ENCODE measurements at places on chromosomes 7 and 10. TPM values are rescaled to one million over a fixed set of nuclear protein-coding genes. Genes with fewer than 3 reads are reported as not detected.
A peak's percentile ranks its signal among the peaks of the same experiment; 100 is the strongest.

GRCh38 chr10:6516281-6516928 lies 63.7 kb downstream of the PRKCQ start:
- no peak for DNase-seq

The PRPS1L1 gene
- polyA plus RNA-seq = not detected

GRCh38 chr10:101331956-101332355 lies 22.0 kb upstream of the BTRC start:
- no peak for DNase-seq

The NPC1L1 gene
- polyA plus RNA-seq = 0.05 TPM

DNA sequence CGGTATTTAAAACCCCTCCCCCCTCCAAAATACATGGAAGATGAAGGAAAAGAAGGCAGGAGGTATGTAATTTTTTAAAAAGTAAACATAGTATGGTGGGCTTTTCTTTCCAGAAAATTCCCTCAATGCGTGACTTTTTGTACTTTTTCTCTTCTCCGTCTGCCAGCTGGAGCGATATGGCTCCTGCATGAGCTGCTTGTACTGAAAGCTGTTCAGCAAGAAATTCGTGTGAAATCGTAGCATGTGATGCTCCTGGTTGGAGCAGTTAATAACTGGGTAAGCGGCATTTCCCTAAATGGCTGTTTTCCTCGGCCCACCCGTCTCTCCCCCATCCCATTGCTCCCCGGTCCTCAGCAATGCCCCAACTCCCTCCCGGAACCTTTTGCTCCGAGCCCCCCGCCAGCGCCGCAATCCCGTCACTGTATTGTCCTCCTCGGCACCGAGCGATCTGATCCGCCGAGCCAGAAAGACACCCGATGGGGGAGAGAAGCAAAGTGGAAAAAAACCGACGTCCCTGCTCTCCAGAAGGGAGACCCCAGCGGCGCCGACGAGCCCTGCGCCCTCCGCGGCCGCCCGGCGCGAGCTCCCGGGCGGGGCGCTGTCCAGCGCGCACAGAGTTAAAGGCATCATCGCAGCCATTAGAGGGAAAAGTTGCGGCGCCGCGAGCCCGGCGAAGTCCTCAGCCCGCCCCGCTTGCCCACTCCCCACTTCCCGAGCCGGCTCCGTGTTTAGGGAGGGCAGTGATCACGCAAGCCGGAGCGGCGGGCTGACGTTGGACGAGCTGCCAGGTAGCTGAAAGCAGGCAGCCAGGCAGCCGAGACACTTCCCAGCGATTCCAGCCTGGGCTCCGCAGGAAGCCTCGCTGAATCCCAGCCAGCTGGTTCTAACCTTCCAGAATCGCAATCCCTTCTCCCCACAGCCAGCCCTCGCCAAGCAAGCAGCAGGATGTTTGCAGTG lies at the start of gene VSTM2A:
VSTM2A (plus strand) TSS at position 707 of the 957 bp plus-strand sequence. CDS start 356 bp downstream, outside the sequence.
- peak; percentile 29 for DNase-seq

DNA sequence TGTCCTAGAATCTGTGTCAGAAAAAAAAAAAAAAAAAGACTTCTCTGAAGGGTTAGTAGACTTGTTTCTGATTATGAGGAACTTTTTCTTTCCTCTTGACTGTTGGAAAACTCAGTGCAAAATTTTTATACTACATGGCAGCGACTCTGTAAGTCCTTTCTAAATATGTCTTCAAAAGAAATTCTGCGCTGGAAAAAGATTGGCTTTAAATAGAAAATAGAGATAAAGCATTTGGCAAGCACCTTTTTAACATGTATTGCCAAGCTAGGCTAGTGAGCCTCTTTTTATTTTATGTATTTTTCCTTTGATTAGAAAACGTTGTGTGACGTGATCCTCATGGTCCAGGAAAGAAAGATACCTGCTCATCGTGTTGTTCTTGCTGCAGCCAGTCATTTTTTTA lies 17.9 kb downstream of the KLHL7 start:
- no peak for DNase-seq

DNA sequence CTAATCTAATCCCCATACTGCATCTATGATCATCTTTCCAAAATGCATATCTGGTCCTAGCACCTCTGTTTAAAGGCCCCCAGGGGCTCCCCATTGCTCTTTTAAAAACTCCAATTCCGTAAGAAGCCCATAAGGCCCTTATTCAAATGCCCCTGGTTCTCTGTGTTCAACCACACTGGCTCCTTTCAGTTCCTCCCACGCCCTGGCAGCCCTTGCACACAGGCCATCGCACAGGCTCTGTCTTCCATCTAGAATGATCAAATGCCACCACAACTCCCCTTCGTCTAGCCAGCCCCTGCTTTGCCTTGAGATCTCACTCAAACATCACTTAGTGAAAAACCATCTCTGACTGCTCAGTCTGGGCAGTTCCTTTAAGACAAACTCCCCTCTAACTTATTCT lies 112.9 kb upstream of the LYZL2 start:
- DNase-seq = no peak

The TUBAL3 gene
- 0.21 TPM for polyA plus RNA-seq

GRCh38 chr10:52623761-52624160 lies 148.8 kb downstream of the MBL2 start:
- no peak for DNase-seq

DNA sequence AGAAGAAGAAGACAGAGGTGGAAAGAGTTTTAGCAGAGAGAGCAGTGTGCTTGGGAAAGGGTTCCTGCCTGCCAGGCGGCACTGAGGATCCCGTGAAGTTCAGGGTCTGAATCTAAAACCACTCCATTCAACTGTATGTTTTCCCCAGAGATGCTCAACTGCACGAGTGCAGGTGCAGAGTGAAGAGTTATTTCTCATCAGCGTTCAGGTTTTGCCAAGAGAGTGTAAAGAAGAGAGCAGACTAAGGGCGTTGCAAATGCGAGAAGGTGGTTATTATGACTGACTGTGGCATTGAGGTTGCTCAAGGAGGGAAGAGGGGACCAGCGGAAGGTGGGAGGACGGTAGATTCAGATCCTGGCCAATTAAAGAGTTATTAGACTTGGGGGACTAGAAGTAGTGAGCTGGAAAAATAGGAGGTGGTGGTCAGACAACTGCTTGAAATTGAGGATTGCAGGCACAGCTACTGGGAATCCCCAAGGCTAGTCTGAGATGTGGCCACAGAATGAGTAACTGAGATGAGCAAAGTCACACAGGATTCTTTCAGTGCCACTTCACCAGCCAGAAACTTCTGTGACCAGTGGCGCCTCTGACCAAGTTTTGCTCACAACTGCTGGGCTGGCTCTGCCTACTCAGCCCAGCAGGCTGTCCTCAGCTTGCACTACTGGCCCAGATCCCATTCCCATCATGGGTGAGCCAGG lies 29.1 kb downstream of the STRA8 start:
- DNase-seq = no peak

DNA sequence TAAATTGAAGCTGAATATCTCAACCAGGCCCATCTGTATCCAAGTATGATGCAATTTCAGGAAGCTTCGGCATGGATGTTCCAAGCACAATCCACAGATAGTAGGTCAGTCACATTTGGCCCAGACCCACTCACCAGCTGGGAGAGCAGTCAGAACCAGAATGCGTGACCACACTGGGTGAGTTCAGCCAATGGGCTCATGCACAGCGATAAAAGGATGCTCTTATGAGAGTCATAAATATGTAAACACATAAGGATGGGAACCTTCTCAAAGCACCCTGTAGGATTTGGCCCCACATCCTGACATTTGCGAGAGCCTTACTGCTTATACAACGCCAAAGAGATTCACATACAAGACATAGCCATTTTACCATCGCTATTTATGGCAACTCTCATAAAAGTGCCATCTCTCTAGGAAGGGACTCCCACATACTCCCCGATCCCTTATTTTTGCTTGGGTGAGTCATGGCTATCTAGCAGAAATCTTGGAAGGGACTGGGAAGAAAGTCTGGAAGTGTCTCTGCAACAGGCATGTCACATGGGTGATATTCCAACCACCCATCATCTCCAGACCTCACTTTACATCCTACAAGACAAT lies 3.0 kb downstream of the AFAP1L2 start:
- DNase-seq = peak; percentile 95

The MALRD1 gene
- 0.87 TPM for polyA plus RNA-seq

DNA sequence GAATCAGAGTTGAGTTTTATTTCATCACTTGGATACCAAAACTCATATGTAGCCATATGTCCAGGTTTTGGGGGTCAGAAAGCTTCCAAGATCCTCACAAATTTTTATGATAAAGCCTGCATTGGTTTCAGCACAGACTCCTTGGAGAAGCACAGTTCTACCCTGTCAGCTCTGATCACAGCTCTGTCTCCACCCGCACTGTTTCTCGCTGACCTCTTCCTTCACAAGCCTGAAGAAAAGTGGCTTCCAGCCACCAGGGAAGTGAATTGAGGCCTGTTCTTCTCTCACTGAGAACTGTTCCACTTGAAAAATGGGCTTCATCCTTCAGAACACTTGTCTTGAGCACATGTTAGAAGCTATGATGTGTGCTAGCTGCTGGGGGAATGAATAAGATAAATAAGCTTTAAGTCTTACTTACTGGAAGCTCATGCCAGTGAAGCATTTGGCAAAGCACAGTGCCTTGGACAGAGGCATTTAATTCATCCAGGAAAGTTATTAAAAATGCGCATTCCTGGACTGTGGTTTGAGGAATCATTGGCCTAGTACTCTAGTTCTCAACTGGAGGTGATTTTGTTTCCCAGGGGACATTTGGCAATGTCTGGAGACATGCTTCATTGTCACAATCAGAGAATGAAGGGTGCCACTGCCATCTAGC lies 133.6 kb downstream of the BMPER start:
- DNase-seq = no peak

DNA sequence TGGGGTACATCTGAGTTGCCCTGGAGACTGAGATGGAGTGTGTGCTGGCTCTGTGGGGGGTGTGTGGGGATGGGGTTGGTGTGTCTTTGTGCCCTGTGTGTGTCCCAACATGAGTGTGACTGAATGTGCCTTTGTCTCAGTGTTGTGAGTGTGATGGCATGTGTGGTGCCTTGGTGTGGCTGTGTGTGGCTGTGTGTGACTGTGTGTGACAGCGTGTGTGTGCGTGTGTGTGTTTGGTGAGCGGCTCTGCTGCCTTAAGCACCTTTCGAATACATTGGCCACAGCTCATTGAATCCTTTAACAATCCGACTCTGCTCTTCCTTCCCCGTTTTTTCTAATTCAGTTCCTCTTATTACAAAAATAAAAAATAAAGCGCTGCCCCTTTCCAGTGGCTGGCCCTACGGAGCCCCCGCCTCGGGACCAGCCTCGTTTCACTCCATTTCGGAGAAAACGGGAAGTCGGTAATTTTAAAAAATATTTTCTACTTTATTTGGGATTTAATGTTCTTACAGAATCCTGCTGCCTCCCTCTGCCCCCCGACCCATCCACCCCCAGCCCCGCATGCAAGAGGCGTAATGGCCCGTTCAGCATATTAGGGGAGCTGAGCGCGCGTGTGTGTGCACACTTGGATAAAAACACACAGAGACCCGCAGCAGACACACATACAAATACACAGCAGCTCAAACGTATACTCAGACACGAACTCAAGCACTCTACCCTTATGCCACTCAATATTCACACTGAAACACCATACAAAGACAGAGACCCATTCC lies 35.5 kb downstream of the HIF1AN start:
- DNase-seq = no peak

GRCh38 chr10:108051218-108051617 lies 886.7 kb upstream of the SORCS1 start:
- no peak for DNase-seq

DNA sequence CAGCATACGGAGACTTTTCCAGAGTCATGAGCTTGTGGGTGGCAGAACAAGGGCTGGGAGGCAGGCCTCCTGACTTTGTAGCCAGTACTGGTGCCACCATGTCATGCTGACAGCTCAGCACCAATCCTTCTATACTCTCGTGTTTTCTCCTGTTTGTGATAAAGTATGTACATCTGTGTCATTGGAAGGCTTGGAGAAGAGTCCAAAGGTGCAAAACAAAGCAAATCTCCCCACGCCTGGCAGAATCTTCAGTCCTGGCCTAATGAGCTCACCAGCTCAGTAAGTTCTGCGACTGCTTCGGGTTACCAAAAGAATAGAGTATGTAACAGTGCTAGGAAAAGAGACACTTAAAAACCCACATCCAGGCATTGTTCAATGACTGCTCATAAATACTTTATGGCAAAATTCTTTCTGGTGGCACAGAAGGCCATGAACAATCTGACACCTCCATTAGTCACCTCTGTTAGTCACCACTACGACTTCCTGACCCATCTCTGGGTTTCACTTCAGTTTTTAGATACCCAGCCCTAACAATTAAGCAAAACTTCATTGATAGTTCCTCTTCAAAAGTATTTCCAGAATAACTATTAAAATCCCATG lies 24.5 kb downstream of the STEAP1 start:
- DNase-seq = no peak

GRCh38 chr7:89687211-89687610 lies 467.1 kb upstream of the STEAP1 start:
- peak; percentile 5 for DNase-seq

- no peak for DNase-seq
These were observed 81.5 kb downstream of the DNAH11 start for GRCh38 chr7:21624320-21624719.

DNA sequence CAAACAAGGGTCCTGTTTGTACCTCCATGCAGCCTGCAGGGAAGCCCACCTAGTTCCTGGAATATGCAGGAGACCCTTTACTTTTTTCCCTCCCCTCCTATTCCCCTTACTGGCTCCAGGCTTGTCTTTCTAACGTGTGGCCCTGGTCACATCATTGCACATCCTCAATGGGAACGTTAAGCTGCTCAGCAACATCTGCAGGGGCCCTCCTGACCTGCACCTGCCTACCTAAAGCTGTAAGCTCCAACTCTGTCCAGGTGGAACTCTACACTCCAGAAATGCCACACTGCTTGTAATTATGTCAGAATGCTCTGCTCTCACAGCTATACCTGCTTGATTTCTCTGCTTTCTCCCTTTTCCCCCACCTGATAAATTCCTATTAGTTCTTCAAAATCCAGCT lies 72.1 kb downstream of the ARMC3 start:
- DNase-seq = no peak

GRCh38 chr10:1178506-1178905 lies 122.3 kb downstream of the WDR37 start:
- DNase-seq = no peak

DNA sequence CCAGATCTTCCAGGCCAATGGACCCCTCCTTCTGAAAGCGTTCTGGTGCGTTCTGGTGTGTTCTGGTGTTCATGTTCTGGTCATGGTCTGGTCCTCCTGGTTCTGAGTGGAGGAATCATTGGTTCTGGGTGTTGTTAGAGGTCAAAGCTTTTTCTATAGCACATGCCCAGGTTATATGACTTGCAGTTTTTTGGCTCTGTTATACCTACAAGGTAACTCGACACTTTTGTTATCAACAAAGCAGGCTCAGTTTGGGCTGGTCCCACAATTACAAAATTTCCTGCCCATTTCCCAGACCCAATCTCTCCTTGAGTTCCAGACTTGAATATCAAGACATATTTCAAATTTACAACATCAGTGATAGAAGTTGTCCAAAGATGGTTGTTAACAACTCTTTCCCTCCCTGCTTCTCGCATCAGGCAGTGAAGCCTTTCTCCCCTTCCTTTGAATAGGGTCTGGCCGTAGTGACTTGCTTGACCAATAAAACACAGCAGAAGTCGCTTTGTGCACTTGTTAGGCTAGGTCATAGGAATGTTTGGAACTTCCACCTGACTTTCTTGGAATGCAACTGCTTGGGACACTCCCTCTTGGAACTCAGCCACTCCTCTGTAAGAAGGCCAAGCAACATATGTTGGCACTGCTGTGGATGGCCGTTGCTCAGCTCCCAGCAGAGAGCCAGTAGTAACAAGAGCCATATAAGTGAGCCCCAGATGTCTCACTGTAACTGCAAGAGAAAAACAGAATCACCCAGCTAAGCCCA lies 83.1 kb upstream of the STEAP1B start:
- peak; percentile 69 for DNase-seq

GRCh38 chr7:81752318-81752714 lies 17.5 kb downstream of the HGF start:
- DNase-seq = no peak

- peak; percentile 67 for DNase-seq
These were observed 189.3 kb upstream of the LYZL2 start for GRCh38 chr10:30818854-30819253.

All from muscle of back (tissue), 13 donors.